ENCODE measurements at places on chromosomes 12 and 14.

- no peak overlapping the region for H3K27ac ChIP-seq
- H3K36me3 ChIP-seq: no peaks in the 10 kb centered on the region
- H3K4me1 ChIP-seq: no peaks in the 10 kb centered on the region
- DNase-seq: no peak
- H3K27me3 ChIP-seq: no peaks in the 10 kb centered on the region
Observed at GRCh38 chr14:58898655-58899316, 261.0 kb downstream of the DACT1 start.

DNA sequence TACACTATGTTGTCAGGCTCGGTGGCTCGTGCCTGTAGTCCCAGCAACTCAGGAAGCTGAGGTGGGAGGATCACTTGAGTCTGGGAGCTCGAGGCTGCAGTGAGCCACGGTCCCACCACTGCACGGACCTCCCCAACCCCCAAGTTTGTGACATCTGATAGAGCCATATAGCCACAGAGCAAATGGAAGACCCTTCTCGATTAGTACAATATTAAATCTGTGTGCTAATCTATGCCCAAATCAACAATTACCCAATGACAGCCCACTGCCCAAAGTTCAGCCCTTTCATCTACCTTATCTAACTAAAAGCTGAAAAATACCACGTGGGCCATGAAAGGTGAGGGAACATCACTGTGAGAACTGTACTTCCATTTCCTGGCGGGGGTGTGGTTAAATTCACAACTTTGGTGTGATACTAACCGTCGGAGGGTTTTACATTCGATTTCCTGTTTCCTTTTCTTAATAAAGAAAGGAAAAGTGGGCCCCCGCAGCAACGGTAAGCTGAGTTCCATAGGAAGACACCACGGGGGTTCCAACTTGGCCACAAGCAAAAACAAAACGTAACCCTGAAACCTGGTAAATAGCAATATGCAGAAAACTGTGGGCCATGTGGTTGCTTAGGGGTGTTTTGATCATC is 31.2 kb upstream of the FOS start:
- no peaks in the 10 kb centered on the region for H3K27me3 ChIP-seq
- DNase-seq: peak; percentile 49
- peak overlapping the region; percentile 33 for H3K27ac ChIP-seq
- H3K36me3 ChIP-seq: no peaks in the 10 kb centered on the region

GRCh38 chr12:52318241-52318990 is 2.8 kb downstream of the KRT83 start:
- H3K36me3 ChIP-seq: no peaks in the 10 kb centered on the region
- no peak for DNase-seq
- H3K27me3 ChIP-seq: peaks cover 10% of the 10 kb centered on the region
- peaks cover 2% of the 10 kb centered on the region for H3K4me1 ChIP-seq
- no peak overlapping the region for H3K27ac ChIP-seq
- H3K4me3 ChIP-seq: no peak overlapping the region

- no peaks in the 10 kb centered on the region for H3K27me3 ChIP-seq
- DNase-seq: no peak
Observed at GRCh38 chr12:90543374-90543773, 411.6 kb downstream of the CCER1 start.

- H3K36me3 ChIP-seq: no peaks in the 10 kb centered on the region
- no peaks in the 10 kb centered on the region for H3K4me1 ChIP-seq
- H3K4me3 ChIP-seq: no peak overlapping the region
- no peak for DNase-seq
Observed at GRCh38 chr14:94801225-94801624, 31.3 kb upstream of the GSC start.

- DNase-seq: no peak
- no peak overlapping the region for H3K4me3 ChIP-seq
- H3K36me3 ChIP-seq: no peaks in the 10 kb centered on the region
- peaks cover 8% of the 10 kb centered on the region for H3K4me1 ChIP-seq
- no peak overlapping the region for H3K27ac ChIP-seq
- peaks cover 3% of the 10 kb centered on the region for H3K27me3 ChIP-seq
Observed at GRCh38 chr14:103547455-103547940, 15.0 kb downstream of the BAG5 start.

DNA sequence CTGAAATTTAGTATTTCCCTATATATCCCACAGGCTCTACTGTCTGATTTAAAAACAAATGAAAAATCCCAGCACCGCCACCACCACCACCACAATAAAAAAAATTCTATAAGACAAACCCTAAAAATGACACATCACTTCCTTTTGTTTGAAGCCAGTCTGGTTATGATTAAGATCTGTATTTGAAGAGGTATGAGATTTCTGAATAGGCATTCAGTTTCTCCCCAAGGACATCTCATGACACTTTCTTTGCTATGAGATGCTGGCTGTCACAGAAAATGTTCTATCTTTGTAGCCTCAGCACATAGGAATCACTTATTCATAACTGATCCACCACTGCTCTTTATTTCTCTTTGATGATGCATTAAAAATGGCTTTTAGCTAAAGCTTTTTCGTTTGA is 1071.0 kb downstream of the SLC6A15 start:
- H3K4me3 ChIP-seq: no peak overlapping the region
- no peaks in the 10 kb centered on the region for H3K36me3 ChIP-seq

DNA sequence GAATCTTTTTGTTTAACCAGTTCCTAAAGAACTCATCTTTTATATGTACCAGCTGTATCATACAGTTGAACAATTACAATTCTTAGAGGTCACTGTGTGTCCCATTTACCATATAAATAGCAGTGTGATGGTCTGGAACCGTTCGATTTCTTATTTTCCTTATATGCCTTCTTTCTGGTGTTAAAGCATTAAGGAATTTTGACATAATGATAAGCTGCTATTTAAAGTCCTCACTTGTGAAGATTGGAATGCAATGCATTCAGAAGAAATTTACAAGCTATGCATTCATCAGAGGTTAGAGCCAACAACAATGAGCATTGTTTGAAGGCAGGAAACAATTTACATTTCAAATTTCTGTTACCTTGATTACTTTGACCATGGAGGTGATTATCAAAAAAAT is 80.0 kb upstream of the PRICKLE1 start:
- no peak overlapping the region for H3K27ac ChIP-seq
- no peak for DNase-seq
- H3K4me1 ChIP-seq: no peaks in the 10 kb centered on the region
- H3K4me3 ChIP-seq: no peak overlapping the region

DNA sequence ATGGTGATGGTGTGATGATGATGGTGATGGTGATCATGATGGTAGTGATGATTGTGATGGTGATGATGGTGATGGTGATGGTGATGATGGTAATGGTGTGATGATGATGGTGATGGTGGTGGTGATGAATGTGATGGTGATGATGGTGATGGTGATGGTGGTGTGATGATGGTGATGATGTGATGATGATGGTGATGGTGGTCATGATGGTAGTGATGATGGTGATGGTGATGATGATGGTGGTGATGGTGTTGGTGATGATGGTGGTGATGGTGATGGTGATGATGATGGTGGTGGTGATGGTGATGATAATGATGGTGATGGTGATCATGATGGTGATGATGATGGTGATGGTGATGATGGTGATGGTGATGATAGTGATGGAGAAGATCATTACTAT is 120.3 kb downstream of the ZNF664 start:
- H3K4me3 ChIP-seq: no peak overlapping the region
- H3K27me3 ChIP-seq: peaks cover 3% of the 10 kb centered on the region
- no peak overlapping the region for H3K27ac ChIP-seq
- DNase-seq: no peak

Measured in CD4-positive, alpha-beta T cell (primary cell).